ENCODE measurements at places on chromosomes 12 and 14.

- no peak for DNase-seq
Measured at GRCh38 chr14:104120281-104120741, 18.1 kb upstream of the KIF26A start.

DNA sequence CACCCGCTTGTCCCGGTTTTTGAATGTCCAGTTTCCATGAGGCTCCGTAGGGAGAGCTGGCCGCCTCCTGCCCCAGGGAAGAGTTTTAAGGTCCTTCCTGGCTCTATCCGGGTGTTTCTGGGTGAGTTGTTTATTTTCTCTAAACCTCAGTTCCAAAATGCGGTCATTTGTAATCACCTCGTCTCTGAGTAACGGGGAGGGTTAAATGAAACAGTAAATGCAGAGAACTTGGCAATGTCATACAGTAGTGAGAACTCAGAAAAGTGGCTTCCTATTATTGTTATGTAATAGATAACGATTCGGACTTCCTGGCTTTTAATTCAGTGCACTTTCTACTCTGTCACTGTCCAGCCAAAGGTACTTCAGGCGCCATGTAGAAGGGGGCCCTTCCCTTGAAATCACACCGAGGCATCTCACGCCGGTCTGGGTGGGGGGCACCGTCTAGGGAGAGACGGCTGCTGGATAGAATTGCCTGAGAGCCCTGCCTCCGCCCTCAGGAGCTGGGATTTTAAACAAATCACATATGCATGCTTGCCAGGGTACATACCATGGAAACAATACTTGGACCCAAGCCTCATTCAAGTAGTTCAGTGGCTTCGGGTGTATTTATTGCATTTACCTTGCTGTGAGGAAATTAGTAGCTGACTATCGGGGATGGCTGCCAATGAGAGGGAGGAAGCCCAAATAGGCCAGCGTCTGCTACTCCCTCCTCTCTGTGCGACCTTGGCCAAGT lies 26.4 kb downstream of the NOS1 start:
- DNase-seq = no peak

DNA sequence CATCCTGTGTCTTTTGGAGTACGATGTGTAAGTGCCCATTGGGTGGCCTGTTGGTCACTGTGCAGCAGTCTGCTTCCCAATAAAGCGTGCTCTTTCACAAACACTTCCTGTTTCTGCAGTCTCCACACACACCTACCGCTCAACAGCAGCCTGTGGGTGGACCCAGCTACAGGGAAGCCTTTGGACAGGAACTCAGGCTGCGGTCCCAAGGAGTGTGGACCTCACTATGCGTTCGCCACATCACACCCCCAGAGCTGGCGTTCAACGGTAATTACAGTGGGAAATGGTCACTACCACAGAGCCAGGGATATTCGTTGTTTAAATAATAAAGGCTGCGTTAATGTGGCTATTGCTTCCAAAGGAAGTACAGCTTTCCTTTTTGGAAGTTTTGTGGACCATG lies 16.2 kb downstream of the PSMC1 start:
- DNase-seq = no peak

DNA sequence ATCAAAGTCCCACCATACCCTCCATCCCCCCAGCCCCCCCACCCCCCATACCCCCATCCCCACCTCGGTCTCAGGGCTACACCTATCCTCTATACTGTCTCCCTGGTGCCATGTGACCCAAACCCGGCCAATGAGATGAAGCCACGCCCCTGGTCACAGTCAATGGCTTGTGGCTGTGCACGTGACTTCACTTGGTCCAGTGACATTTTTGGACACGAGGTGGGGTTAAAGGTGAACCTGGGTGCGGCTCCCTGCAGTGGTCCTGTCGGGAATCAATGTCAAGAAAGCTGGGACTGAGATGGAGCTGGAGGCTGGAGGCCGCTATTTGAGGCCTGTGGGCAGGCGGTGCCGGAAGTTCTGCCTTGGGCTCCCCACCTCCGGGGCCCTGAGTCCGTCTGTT lies 100.7 kb upstream of the MAP1LC3B2 start:
- DNase-seq = no peak

GRCh38 chr12:97425380-97425779 lies 37.2 kb upstream of the RMST start:
- DNase-seq = no peak

DNA sequence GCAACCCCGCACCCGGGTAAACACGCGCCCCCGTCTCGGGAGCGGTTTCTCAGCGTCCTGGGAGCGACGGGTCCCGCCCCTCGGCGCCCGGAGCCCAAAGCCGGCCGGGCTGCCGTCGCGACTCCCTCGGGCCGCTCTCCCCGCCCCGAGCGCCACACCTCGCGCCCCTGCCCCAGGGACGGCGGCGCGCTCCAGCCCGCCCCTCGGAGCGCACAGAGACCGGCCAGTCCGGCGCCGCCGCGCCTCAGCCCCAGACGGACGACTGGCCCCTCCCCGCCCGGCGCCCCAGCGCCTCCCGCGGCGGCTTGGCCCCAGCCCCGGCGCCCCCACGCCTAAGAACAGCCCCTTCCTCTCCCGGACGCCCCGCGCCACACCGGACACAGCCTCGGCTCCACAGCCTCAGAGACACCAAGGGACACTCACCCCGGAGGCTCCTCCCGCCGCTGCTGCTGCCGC lies 411 bp downstream of the BTBD7 start:
- DNase-seq = peak; percentile 81

DNA sequence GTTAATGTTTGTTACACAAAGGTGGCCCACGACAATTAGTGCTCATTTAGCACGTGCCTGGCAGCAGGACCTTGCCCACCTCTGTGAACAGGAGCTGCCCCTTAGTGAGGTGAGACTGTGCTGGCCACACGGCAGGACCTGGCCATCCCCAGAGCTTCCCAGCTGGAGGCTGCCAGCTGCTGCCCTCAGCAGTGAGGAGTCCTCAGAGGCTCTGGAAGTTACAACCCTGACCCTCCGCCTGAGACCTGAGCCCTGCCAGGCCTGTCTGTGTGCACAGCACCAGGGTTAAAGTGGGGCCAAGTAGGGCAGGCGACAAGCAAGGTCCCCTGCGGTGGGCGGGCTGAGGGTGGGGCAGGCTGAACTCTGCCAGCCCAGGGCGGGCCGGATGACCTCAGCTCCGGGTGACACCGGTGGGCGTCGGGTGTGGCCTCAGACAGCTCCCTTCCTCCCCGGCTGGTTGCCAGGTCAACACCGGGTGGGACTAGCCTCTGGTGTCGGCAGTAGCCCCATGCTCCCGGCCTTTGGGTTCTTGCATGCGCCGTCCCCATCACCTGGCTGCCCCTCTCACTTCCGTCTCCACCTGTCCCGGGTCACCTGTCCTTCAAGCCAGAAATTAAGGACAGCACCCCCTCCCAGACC lies 9.2 kb upstream of the LBHD2 start:
- peak; percentile 70 for DNase-seq

GRCh38 chr14:20618271-20618749 lies 23.2 kb downstream of the OR6S1 start:
- no peak for DNase-seq

DNA sequence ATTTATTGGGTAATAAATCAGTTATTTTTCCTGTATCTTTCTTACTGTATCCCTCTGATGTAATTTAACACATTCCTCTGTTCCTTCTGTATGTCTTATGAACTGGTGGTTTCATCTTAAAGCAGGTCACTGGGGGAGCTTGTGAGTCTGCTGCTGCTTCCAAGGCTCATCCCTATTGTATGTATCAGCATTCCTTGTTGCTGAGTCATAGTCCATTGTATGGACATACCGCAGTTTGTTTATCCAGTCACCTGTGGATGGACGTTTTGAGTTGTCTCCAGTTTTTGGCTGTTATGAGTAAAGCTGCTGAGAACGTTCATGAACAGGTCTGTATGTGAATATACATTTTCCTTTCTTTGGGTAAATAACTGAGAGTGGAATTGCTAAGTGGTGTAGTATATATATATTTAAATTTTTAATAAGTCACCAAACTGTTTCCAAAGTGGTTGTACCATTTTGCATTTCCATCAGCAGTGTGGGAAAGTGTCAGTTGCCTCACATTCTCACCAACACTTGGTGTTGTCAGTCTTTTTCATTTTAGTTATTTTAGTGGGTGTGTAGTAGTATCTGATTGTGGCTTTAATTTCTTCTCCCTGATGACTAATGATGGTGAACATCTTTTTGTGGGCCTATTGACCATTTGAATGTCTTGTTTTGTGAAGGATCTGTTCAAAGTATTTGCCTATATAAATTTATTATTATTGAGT lies 82.7 kb downstream of the BEGAIN start:
- DNase-seq = no peak

DNA sequence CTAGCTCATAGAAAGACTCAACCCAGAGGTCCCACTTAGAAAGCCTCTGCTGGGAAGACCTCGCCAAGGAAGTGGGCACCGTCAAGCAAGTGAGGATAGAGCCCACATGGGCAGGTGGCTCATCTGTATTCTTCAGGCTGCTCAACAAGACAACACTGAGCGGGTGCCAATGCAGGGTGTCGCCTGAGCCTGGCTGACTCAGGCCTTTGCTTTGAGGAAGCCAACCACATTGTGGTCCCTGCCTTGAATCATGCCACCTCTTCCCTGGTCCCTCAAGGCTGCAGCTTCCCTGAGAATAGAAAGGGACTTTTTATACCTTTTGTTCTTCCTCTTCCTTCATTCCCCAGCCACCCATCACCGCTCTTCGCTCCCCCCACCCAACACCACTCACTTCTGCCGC lies 2.1 kb upstream of the RNASE13 start:
- DNase-seq = no peak

DNA sequence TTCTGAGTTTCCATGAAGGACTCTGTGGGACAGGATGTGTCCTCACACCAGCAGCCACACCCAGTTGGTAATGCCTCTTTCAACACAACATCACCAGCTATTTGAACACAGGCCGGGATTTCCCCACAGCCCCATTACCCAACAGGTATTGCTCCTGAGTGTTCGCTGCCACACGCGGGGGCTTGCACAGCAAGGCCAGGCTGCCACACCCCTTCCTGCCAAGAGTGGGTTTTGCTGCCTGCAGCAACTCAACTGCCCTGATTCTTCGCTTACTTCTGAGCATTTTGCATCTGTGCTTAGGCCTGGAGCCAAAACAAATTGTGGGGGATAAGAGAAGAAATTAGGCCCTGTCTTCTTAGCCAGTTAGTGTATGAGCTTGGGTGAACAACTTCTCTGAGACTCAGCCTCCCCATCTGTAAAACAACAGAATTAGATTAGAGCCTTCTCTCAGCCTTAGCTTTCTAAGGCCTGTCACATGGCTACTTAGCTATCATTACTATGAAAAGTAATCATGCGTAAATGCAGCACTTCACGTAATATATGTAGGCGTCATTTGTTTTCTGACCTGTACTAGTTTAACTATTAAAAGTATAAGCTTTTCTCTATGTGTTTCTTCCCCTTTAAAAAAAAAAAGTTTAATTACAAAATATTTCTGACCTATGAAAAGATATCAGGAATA lies 20.0 kb downstream of the CKAP4 start:
- no peak for DNase-seq

DNA sequence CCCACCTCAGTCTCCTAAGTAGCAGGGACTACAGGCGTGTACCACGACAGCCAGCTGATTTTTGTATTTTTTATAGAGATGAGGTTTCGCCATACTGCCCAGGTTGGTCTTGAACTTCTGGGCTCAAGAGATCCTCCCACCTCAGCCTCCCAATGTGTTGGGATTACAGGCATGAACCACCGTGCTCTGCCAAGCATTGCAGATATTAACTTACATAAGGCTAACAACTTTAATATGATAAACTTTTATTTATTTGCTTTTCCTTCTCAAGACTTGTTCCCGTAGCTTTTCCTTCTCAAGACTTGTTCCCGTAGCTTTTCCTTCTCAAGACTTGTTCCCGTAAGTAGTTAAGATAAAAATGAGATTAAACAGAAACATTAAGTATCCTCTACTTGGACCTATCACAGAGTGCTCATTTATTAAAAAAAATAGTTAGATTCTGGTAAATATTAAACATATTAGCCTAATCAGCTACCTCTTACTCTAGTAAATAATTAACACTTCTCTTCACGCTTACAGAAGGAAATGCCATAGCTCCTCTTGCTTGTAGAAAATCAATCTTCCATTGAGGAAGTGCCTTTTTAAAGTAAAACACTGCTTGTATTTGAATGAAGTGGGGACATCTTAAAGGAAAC lies 157.7 kb upstream of the KITLG start:
- DNase-seq = no peak

DNA sequence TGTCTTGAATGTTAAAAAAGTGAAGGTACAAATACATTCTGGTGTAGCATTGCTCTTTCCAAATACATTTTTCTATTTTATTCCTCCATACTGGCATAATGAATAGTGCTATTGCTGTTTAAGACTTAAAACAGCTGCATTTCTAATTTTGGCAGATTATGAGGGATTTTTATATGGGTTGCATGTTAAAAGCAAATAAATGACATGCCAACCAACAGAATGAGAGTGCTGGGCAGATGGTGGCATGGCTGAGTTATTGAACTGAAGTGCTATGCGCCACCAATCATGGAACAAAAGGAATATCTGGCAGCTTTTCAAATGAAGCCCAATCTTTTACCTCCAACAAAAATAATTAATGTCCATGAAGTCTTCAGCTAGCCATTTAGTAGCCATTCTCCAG lies 215.0 kb downstream of the PRKD1 start:
- no peak for DNase-seq

DNA sequence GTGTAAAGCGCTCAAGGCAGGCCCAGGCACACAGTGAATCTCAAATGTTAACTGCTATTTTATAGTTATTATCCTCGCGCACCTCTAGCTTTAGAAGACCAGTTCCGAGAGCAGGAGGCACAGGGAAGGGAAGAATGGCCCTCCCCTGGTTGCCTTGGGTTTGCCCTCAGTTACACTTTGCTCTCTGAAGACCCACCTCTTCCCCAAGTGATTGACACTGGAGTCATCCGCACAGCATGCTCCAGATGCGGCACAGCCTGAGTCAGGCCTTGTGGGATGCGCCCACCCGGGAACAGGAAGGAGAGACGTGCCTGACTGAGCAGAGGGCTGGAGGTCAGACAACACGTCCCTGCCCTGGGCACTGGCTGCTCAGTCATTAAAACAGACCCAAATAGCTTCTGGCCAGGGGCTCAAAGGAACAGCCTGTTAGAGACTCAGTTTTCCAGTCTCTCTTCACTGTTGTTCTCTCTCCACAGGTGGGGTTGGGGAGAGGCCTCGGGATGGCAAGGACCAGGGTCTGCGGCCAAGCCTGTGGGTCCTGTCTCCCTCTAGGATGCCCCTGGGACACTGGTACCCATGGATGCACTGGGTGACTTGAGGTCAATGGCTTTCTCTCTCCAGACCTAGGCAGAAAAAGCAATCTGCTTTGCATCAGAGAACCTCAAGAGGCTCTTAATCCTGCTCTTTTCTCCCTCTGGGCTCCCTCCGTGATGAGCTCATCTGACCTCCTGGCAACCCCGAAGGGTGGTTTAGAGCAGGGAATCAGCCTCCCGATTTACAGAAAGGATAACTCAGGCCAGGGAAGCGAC lies 13.6 kb upstream of the MLXIP start:
- peak; percentile 78 for DNase-seq

- no peak for DNase-seq
Measured at GRCh38 chr14:64973026-64973442, 898 bp upstream of the RAB15 start.
